KG1 (cell line): ENCODE measurements at places on chromosomes 6 and 20.

DNA sequence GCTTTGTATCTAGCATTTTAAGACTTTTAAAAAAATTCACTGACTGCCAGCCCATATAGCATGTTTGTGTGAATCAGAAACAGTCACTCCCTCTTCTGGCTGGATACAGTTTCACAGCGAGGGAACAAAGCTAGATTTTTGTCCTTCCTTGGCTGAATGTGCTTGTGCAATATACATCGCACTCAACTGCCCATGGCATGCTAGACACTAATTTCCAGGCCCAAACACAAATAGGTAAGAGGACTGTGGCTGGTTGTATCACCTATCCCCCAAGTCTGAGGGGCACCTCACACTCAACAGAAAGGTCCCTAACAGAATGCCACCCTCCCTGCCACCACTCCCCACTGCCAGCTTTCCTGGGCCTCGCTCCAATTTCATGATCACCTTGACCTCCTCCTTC is 16.2 kb upstream of the BLCAP start:
- no peak for DNase-seq

- no peak for DNase-seq
These were observed 373.8 kb upstream of the MMS22L start for GRCh38 chr6:97656706-97657350.

DNA sequence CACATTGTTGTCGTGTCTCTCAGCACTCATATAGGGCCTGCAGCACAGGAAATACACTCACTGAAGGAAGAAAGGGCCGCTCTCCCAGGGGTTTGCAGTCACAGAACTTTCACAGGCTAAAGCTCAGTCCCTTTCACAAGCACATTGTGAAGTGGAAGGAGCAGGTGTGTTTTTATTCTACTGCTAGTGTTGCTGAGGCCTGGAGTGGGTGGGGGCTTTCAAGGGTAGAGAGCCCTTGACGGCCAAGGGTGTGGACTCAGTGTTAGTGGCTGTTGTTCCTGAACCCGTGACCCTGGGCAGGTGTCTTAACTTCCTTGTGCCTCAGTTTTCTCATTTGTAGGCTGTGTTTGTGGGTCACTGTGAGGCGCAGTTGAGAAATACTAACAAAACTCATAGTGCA is 66.2 kb upstream of the SLC22A1 start:
- no peak for DNase-seq

DNA sequence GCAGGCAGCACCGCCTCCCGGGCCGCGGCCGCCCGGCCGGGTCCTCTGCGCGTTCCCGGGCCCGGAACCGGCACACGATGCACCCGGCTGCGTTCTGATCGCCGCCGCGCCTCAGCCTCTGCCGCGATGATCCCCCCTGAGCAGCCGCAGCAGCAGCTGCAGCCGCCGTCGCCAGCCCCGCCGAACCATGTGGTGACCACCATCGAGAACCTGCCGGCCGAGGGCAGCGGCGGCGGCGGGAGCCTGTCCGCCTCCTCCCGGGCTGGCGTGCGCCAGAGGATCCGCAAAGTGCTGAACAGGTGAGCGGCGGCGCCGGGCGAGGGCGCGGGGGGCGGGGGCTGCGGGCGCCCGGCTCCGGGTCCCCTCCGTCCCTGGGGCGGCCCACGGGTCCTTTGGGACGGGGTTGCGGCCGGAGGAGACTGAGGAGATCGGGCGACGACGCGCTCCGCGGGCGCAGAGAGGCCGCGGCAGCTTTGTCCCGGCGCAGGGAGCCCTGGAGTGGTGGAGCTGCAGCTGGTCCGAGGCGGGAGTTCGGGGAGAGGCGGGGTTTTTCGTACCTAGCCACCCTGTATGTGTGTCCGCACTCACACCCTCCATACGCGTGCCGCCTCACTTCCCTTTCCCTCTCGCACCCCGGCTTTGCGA is 659 bp downstream of the SLC35F1 start:
- no peak for DNase-seq

DNA sequence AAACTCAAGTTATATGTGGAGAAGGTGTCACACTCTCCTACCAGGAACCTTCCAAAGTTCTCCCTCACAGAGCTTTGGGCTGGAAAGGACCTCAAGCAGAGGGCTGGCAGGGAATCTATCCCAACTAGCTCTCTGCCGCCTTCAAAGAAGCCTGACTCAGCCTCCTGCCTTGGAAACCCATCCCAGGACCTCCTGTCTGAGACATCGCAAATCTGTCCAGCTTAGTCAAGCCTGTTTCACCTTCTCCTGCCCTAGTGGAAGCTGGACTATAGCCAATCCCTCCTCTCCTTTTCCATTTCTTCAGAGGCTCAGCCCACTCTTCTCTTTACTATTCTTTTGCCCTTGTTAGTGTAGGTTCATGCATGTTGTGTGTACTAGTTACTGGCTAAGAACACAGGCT is 48.2 kb upstream of the FOXP4 start:
- no peak for DNase-seq

DNA sequence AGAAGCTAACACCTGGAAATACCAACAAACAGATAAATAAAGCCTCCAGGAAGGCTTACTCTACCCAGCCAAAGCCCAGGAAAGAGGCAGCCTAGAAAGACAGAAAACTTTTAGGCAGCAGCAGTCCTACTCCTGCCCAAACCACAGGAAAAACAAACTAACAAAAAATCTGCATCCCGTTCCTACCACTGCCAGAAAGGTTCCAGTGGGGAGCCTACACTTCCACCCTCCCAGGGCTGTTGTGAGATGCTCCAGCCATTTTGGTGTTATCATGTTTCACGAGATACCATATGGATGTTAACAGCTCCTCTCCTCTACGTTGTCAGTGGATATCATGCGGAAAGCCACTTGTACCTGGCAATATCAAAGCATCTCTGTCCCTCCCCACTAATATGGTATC is 336.7 kb upstream of the PRND start:
- no peak for DNase-seq

- no peak for DNase-seq
These were observed 144.9 kb downstream of the LPA start for GRCh38 chr6:160519133-160519532.

GRCh38 chr6:38188677-38189335 is 369.3 kb downstream of the ZFAND3 start:
- DNase-seq, result no peak

GRCh38 chr6:33427585-33428223 is 7.8 kb downstream of the SYNGAP1 start:
- no peak for DNase-seq

- DNase-seq, result peak; percentile 21
These were observed 86.4 kb downstream of the ADGRG6 start for GRCh38 chr6:142387997-142388815.

DNA sequence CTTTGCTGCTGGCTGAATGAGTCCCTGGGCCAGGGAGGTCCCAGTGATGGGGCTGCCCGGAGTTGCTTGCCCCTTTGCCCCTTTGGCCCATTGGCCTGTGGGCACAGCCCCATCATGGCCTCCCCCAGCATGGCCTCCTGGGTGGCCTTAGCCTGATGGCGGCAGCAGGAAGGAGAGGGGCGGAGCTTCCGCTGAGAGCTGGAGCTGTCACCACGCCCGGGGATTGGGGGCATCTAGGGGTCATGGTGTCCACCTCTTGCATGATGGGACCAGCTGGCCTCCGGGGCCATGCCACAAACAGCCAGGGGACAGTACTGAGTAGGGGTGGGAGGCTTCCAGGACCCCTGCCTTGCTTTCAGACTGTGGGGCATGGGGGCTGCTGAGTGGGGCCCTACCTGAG is 31.5 kb upstream of the GATA5 start:
- DNase-seq, result no peak

- DNase-seq, result no peak
These were observed 16.8 kb upstream of the PTGIS start for GRCh38 chr20:49584418-49585382.
